ENCODE measurements at places on chromosomes 2 and 18.

GRCh38 chr2:193505620-193506019 is 1310.9 kb upstream of the TMEFF2 start:
- DNase-seq: no peak

- DNase-seq: no peak
Measured at GRCh38 chr2:206873423-206873822, 65.9 kb upstream of the CPO start.

DNA sequence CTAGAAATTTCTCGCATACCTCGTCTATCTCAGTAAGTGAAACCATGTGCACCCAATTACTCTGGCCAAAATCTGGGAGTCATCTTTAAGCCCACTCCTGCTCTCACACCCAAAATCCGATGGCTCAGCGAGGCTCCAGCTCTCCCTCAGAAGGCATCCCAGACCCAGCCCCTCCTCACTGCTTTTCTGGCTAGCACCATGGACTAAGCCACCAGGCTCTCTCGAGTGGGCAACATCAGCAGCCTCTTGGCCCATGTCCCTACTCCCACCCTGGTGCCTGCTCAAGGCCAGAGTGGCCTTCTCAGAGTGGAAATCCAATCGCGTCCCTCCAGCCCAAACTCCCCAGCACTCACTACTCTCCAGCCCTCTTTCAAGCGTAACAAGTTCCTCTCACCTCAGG is 27.2 kb downstream of the TNS1 start:
- no peak for DNase-seq

DNA sequence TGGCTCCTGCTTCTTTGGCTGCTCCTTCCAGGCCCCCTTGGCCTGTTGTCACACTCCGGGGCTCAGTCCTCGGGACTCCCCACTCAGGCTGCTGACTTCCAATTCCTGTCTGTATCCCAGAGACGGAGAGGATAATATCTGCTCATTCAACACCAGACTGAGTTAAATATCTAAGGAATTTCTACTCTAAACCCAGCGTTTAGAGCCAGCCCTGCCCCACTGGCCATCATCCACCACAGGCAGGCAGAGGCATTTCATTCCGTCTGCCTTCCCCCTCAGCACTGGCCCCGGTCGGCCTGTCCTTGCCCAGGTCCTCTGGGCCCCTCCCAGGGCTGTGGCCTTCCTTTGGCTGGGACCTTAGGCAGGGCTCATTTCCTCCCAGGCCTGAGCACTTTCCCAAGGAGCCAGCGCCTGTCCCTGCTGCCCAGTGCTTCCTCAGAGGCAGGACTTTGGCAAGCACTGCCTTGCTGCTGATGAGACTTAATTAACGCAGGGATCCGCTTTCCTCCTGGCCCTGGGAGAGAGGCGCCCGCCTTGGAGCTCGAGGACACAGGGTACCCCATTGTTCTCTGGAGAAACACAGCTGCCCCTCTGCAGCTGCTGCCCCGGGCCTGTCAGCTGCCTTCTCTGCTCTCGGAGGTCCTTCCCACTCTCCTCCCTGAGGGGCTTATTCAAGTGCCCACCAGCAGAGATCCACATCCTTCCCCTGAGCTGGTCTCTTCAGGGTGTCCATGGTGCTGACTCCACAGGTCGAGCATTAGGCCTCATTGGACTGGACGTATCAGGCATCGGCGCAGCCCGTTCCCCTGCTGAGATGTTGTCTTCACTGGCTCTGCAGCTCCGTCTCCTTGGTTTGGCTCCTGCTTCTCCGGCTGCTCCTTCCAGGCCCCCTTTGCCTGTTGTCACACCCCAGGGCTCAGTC is 42.8 kb downstream of the ATOH8 start:
- DNase-seq: no peak

DNA sequence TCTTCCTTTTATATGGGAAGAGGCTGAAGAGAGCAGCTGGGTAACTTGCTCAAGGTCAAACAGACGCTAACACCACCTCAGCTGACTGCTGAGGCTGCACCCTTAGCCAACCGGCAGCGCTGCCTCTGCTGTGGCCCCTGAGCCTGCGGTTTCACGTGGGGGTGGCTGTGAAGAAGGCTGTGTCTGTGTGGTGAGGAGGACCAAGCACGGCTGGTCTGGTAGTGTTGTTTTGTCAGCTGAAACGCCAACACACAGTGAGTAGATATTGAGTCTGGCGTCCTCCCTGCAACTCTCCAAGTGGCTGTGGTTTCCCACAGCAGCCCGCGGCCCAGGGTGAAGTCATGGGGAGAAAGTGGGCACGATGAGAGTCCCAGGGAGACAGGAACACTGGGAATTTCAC is 69.6 kb downstream of the THNSL2 start:
- DNase-seq: no peak

All from stimulated activated CD8-positive, alpha-beta memory T cell treated with anti-CD3 and anti-CD28 coated beads, Interleukin-7, amount 100 ng/mL, for 24 hours (primary cell).